ENCODE measurements at places on chromosomes 13 and 19.
A peak's percentile ranks its signal among the peaks of the same experiment; 100 is the strongest.

- no peak for DNase-seq
Observed at GRCh38 chr19:19548915-19549759, 11.1 kb downstream of the CILP2 start.

- DNase-seq, result no peak
Observed at GRCh38 chr19:30044273-30045248, 102.5 kb downstream of the URI1 start.

DNA sequence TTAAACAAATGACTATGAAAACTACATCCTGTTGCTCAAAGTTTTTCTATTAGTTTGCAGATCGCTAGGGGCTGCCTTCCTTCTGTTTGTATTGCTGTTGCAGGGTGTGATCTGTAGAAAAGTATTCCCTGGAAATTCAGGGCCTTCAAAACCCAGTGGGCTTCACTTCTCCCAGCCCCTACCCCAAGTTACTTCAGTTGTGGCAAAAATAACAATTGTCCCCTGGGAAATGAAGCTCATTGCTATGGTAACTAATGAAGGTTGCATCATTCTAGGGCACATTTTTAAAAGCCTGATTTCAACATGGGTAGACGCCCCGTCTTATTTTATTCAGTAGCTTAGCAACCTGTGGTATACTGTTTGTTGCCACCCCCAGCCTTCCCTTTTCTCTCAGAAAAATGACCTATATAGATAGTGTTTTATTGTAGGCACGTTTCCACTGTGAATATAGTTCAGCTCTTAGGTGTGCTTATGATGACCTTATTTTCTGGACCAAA, 60.9 kb downstream of the WDFY2 start:
- peak; percentile 46 for DNase-seq

- DNase-seq, result no peak
Observed at GRCh38 chr13:46648166-46648607, 95.2 kb downstream of the LRCH1 start.

DNA sequence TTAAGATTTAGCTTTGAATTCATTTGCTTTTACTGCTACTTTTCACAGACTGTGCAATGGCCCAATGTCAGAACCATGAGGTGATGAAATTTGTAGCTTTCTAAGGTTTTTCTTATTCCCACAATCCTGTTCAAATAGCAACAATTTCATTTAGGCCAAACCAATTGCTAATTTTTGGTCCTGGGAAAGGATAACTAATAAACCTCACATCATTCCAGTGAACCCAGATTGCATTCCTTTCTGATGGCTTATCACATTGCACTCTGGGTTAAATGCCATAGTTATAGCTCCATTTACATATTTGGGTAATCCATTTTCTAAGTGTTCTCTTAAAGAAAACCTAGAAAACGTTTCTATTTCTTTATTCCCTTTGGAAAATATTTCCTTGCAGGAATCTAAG, 22.9 kb upstream of the POMP start:
- DNase-seq, result peak; percentile 72

DNA sequence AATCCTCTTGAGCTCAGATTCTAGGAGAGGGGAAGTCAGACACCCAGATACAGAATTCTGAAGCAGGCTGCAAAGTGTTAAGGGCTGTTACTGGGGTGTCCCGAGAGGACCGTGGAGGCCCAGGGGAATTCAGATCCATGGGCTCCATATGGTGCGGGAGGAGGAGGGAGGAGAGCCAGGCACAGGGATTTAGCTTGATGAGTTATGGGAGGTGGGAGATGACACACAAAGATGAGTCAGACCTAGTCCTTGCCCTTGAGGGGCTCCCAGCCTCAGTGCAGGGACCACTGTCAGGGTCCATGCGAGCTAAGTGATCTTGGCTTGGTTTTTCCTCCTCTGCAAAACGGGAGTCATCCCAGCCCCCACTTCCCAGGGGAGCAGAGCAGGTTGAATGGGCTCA, 14.4 kb upstream of the GIPR start:
- no peak for DNase-seq

DNA sequence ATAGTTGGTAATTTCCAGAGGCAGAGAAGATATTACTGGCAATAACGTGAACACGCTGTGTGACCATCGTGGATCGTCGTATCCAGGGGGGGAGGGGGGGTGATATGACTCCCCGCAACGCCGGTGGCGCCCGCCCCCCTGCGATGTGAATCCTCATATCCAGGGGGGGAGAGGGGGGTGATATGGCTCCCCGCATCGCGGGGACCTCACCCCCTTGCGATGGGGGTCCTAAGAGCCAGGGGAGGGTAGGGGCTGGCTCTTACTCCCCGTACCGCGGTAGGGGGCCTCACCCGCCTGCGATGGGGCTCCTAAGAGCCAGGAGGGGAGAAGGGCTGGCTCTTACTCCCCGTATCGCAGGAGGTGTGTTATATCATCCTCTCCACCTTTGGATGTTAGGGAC, 31.3 kb upstream of the RGCC start:
- no peak for DNase-seq

DNA sequence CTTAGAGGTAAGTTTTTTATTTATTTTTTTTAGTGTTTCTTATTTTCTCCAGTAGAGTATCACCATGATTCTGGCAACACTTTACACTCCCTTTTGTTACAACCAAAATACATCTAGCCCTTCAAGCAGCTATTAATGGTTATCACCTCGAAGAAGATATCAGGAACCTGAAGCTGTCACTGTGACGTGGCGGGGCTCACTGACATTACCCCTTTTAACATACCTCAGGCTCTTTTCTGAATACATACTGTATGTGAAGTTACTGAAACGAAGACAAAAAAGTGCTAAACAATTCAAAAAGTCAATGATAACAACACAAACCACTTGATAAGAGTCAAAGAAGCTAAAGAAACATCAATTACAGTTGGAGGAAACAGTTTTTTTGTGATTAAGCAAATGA, 1218.7 kb downstream of the EFNB2 start:
- no peak for DNase-seq

DNA sequence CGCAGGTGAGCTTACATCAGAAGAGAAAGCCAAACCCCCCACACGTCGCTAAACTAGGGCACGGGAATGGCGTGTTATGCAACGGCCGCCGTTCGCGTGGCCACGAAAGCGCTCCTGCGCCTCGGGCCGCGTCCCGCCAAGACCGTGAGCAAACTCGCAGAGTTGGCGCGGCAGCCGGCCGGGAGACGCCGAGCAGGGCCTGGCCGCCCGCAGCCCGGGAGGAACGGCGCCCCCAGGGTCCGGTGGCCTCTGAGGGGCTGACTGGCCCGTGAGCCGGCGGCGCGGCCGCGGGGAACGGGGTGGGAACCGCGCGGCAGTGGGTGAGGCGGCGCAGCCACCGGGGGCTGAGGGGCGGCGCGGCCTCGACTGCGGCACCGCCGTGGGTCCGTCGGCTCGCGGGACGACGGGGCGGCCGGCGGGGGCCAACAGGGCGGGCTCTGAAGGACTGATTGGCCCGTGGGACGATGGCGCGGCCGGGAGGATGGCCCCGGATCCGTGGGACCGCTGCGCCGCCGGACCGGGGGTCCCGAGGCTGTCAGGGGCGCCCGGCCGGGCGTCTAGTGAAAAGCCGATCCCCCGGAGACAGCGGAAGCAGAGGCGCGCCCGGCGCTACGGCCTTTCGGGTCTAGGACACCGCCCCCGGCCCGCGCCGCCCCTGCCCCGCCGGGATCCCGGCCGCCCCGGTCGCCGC, 903 bp downstream of the LATS2 start:
- no peak for DNase-seq

- no peak for DNase-seq
Observed at GRCh38 chr19:32570081-32570785, 10.8 kb upstream of the PDCD5 start.

GRCh38 chr13:28485996-28486543, 8.9 kb downstream of the FLT1 start:
- no peak for DNase-seq

DNA sequence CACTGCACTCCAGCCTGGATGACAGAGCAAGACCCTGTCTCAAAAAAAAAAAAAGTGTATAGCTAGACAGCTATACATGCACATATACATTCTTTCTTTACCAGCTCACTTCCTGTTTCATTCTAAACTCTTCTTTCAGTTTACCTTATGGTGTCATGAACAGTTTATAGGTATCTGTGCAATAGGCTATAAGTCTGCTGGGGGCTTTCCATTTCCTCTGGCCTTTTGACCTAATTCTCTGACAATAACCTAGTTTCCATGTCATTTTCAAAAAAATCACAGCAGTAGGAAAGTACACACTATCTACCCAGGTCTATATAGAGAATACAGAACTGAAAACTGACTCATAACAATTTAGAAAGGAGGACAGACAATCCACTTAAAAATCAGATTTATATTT, 24.4 kb upstream of the URAD start:
- DNase-seq, result no peak

GRCh38 chr19:10537668-10538067, 6.0 kb upstream of the ATG4D start:
- DNase-seq, result no peak

DNA sequence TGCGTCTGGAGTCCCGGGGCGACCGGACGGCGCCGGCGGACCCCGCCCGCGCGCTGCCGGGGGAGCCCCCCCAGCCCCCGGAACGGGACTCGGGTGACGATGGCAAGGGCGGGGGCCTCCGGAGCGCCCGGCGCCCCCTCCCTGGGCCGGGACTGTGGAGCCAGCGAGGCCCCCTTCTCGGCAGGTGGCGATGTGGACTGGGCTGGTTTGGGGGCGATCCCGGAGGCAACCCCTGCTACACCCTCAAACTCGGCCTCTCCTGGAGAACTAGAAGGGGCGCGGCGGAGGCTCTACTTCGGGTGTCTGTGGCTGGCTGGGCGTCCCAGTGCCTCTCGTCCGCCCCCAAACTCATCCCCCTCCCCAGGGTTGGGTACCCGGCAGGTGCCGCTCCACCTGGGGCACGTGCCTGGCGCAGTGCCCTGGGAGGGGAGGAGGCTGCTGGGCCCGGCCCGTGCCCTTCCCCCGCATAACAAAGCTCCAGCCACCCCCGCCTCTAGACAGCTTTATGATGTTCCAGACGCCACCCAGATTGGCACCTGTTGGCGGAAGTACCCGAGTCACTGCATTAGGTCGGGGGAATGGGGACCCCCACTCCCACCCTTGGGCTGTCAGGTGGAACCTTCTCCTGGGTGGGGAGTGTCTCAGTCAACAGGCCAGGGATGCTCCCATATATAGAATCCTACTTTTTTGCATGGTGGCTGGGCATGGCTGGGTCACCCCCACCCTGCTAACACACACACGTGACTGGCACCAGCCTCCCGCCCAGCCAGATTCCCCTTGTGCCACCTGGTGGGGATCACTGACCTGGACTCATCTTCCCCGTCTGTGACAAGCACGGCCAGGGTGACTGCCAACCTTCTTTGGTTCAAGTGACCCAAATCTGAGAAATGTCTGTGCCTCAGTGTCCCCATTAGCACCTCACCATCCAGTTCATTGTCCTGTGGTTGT, 722 bp downstream of the PKN1 start:
- DNase-seq, result no peak

DNA sequence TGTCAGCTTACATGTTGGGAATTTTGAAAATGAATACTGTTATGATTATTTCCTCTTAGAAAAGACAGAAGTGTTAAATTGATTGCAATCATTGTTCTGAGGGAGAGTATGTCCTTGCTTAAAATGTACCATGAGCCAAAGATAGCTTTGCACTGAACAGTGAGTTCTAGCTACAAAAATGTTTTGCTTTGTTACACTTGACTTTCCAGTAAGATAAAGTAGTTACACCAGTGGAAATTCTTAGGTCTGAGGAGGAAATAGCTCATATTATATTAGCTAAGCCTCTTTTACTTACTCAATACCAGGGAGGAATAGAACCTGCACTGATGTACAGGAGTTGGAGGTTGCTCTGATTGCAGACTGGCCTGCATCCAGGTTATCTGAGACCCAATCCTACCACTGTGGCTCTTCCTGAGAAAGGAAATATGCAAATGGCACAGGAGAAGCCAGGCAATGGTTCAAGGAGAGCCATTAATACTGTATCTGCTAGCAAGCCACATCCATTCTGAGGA, 53.0 kb upstream of the FBXL3 start:
- no peak for DNase-seq

DNA sequence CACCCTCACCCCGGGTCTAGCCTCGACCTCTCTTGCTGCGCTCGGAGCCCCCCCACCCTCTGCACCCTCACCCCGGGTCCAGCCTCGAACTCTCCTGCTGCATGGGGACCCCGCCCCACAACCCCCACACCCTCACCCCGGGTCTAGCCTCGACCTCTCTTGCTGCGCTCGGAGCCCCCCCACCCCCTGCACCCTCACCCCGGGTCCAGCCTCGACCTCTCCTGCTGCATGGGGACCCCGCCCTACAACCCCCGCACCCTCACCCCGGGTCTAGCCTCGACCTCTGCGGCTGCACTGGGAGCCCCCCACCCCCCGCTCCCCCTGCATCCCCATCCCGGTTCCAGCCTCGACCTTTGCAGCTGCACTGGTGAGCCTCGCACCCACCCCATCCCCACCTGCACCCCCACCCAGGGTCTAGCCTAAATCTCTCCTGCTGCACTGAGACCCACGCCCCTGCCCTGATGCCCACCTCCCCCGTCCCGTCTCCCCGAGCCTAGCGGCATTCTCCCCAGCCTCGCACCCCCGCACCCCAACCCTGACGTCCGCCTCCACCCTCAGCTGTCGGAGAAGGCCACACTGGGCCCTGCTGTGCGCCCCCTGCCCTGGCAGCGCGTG, 1.8 kb downstream of the CFD start:
- DNase-seq, result no peak

DNA sequence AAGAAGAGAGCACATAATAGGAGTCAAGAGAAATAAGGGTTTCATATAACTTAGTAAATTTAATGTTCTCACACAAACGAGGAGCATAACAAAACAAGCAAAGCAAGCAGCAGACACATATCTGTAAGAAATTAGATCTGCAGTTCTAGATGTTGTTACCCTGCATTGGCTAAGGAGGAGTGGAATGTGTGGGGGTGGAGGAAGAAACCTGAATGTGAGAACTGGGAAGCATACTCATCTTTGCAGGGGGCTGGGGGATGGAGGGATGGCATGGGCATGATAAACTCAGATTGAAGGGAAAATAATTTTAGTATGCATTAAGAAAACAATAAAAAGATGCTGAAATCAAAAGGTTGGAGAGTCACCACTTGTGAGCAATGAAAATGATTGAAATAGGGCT, 255.0 kb downstream of the LIG4 start:
- DNase-seq, result no peak

DNA sequence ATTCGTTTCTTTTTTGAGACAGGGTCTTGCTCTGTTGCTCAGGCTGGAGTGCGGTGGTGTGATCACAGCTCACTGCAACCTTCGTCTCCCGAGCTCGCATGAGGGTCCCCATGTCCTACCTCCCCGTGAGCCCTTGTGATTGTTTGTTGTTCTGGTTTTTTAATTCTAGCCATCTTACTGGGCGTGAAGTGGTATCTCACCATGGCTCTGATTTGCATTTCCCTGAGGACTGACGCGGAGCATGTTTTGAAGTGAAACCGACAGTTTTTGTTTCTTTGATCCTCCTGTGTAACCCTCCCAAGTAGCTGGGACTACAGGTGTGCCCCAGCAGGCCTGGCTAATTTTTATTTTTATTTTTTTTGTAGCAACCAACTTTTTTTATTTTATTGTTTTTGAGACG, 21.7 kb downstream of the GNG7 start:
- DNase-seq, result no peak

DNA sequence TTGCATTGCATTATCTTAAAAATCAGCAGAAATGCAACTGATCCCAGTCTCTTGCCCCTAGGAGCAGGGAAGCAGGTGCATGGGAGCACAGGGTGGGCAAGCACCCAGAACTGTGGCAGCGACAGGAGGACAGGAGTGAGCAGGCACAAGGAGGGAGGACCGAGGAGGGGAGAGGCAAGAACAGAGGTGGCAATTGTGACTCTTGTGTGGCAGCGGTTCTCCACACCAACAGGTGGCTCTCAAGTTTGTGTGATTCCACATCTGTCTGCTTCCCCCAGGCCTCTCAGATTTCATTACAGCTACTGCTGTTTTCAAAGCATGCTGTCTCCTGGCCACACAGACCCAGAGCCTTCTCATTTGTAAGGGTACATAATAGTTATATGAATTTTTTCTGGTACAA, 108.5 kb downstream of the STK24 start:
- DNase-seq, result no peak
